Sciatic nerve (tissue), 2 donors: ENCODE measurements at places on chromosomes 2 and 18.

DNA sequence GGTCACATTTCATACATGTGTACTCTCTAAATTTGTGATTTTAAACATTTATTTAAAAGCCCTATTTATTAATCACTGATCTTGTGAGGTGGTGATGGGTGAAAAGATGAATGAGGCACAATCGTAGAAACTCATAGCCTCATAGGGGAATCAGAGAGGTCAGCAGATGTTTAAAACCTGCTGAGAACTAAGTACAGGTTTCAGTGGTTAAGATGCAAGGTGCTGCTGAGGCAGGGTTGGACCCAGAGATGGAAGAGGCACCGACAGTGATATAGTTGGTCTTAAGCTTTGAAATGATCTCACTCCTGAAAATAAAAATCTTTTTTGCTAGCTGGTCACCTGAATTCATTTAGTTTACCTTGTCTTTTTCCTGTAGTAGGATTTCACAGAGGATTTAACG is 49.6 kb downstream of the LINC00305 start:
- DNase-seq, result no peak

DNA sequence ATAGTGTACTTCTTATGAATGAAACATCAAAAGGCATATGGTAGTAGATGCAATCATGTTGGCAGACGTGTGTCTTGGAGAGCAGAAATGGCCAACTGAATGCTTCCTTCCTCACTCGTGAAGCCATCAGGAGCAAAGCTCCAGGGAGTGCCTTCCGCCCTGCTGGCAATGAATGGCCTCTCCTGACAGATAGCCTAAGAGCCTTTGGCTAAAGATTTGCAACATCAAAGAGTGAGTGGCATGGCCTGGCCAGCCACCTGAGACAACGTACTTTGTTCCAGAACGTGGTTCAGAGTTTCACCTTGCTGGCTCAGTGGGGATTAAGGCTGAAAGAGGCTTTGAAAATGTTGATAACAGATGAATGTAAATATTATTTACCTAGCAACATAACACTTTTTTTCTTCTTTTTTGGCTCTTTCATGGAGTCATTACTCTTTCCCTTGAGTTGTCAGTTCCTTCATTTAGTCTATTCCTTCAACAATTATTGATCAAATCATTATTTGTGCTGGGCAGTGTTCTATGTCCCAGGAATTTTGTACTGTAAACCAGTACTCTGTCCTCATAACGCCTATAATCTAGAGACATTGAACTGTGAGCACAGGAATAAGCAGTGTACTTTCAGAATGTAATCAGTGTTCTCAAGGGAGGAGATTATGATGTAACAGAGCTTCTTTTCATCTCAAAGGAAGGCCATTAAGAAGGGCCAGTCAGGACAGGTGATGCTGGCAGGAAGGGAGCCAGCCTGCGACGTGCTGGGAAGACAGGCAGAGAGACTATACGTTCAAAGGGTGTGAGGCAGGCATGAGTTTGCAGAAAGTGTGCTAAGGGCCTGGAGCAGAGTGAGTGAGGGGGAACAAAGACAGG is 59.4 kb upstream of the SH3RF3 start:
- no peak for DNase-seq

DNA sequence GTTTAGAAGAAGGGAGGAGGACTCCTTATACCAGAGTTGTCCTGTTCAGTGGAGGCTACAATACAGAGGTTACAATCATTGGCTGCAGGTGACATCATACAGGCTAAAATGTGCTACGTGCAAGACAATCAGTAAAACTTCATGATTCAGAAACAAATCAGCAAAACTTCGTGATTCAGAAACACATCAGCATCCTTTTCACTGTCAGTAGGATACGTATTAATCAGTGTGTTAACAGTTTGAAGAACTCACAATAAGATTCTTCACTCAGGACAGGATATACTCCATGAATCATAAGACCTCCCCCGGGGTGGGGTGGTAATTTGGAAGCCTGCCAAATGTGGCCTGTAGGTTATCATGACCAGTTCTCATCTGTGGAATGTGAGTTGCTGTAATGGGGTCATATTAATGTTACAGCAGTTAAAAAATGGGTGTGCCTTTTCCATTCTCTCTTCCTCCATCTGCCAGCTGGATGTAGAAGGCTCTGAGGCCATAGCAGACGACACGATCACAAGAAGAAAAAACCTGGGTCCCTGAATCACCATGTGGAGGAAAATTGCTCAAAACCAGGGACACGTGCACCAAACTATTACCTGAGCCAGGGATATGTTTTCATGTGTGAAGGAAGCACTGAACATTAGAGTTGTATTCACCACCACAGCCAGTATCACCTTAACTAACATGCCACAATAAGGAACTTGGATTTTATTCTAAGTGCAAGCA is 134.8 kb upstream of the CREB1 start:
- no peak for DNase-seq

GRCh38 chr2:26970244-26970927 is at the start of gene MAPRE3:
TSS of gene MAPRE3 (plus strand) at chr2:26970637. CDS start at chr2:27022219, 51,582 bp downstream.
- peak; percentile 90 for DNase-seq

- no peak for DNase-seq
Observed at GRCh38 chr2:104412384-104412783, 441.5 kb upstream of the POU3F3 start.

DNA sequence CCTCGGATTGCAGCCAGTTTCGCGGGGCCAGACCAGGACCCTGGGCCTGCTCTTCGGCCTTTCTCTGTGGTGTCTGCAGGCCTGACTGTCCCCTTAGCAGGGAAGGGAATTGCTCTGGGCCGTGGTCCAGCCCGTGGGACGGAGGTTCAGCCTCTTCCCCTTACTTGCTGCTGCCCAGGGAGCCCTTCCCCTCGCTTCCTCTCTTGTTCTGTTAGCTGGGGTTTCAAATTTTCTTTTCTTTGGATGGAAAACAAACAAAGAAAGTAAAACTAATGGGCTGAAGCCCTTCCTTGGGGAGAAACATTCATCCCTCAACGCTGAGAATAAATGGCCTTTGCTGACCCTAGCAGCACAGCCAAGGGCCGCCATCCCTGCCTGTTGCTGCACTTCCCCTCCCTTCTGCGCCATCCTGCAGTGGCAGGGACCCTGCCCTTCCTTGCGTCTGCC is 52.4 kb downstream of the ASAP2 start:
- peak; percentile 78 for DNase-seq

- no peak for DNase-seq
Observed at GRCh38 chr2:241809383-241810306, 652 bp downstream of the NEU4 start.

- no peak for DNase-seq
Observed at GRCh38 chr2:122639711-122640110, 884.3 kb downstream of the TSN start.
